ENCODE measurements at places on chromosomes 2 and 18.
A peak's percentile ranks its signal among the peaks of the same experiment; 100 is the strongest.

- DNase-seq = no peak
Observed at GRCh38 chr2:144559681-144560080, 39.8 kb upstream of the ZEB2 start.

DNA sequence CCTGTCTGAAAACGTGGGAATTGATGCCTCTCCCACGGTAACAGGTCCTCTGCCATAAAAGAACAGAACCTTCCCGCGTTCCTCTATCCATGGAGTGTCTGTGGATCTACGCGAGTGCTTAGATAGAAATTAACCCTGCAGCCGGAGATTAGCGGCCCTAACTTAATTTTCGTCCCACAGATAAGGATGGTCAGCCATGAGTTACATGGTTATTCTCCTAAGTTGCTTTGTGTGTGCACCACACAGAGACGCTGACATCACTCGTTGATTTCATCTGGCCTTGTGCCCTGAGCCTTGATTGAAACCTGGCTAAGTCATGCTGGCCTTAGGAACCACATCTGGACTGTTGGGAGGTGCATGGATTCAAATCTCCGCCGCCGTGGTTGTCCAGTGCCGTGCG, 132.1 kb downstream of the GBX2 start:
- DNase-seq = no peak

- no peak for DNase-seq
Observed at GRCh38 chr2:128640845-128641360, 322.2 kb upstream of the HS6ST1 start.

GRCh38 chr2:14494759-14495158, 137.8 kb upstream of the LRATD1 start:
- no peak for DNase-seq

DNA sequence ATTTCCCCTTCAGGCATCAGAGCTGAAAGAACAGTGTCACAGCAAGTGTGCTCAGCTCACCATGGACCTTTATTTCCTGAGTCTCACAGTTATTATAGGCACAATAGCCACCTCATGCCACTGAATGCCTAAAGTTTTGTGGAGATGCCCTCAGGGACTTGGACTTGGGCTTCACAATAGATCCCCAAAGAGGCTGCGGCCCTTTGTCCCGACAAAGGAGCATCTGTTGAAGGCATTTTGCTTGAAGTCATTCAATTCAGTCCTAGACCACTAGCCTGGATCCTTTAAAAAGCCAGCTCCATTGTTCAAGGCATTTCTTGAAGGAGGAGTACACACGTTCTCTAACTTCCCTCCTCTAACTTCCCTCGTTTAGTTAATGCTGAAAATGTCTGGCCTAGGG, 125.4 kb downstream of the DCC start:
- DNase-seq = no peak

- no peak for DNase-seq
Observed at GRCh38 chr2:79906139-79906890, 393.5 kb downstream of the CTNNA2 start.

DNA sequence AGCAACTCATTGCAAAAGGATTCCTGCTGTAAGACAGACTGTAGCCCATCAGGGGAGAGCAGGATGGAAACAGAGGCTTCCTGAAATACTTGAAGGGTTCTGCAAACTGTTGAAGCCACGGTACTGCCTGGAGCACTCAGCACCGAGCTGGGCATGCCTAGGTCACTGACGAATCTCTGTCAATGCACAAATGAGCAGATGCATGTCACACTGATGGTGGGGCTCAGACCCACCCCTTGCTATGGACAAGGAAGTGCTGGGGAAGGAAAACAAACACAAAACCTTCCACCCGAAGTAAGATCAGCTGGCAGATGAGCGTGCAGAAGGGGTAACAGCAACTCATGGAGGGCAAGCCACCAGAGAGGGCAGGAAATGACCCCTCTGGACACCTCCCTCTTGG, 136.7 kb downstream of the BCL2 start:
- no peak for DNase-seq

- no peak for DNase-seq
Observed at GRCh38 chr2:191358325-191359025, 113.3 kb downstream of the MYO1B start.

GRCh38 chr18:286515-287310, 18.9 kb upstream of the THOC1 start:
- DNase-seq = no peak

DNA sequence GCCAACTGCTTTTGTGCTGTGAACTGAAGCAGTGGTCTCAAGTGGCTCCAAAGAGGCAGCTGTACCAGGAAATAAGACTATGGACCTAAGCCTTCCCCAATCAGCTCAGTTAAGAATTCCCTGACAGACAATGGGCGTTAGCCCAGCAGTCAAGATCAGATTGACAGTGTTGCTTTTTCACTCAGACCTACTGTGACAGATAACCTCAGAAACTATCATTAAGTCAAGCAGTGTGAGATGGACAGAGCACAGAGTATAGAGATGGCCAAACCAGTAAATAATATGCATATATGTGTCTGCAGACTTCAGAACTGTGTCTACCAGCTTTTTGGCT, 215.3 kb downstream of the ZFP36L2 start:
- no peak for DNase-seq

- no peak for DNase-seq
Observed at GRCh38 chr2:17798338-17798737, 17.9 kb upstream of the MSGN1 start.

GRCh38 chr2:30272761-30273573, 41.6 kb downstream of the LBH start:
- DNase-seq = no peak

DNA sequence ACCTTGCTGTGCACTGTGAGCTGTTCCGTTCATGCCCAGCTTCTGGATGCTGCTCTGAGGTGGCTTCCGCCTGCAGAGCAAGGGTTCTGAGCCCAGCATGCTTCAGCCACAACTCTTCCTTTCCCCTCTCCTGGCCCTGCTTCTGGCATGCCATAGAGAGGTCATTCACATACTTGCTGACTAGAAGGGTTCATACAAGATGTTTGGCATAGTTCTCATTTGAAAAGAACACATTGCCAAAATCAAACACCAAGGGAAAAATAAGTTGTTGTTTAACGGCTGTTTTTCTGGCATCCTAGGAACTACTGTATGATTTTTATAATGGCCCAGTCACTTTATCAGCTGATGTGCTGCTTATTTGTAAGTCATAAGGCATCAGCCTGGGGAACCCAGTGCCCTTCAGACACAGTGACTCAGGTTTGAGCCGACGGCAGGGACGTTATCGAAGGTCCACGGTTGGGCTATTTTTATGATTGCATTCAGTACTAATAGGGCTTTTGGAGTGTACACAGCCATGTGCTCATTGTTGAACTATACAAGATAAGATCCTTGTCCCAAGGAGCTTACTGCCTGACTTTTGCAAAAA, 53.9 kb upstream of the CTAGE1 start:
- DNase-seq = no peak

- peak; percentile 75 for DNase-seq
Observed at GRCh38 chr2:9752441-9753275, 90.6 kb upstream of the TAF1B start.

- no peak for DNase-seq
Observed at GRCh38 chr2:9961013-9961412, 9.5 kb downstream of the GRHL1 start.

DNA sequence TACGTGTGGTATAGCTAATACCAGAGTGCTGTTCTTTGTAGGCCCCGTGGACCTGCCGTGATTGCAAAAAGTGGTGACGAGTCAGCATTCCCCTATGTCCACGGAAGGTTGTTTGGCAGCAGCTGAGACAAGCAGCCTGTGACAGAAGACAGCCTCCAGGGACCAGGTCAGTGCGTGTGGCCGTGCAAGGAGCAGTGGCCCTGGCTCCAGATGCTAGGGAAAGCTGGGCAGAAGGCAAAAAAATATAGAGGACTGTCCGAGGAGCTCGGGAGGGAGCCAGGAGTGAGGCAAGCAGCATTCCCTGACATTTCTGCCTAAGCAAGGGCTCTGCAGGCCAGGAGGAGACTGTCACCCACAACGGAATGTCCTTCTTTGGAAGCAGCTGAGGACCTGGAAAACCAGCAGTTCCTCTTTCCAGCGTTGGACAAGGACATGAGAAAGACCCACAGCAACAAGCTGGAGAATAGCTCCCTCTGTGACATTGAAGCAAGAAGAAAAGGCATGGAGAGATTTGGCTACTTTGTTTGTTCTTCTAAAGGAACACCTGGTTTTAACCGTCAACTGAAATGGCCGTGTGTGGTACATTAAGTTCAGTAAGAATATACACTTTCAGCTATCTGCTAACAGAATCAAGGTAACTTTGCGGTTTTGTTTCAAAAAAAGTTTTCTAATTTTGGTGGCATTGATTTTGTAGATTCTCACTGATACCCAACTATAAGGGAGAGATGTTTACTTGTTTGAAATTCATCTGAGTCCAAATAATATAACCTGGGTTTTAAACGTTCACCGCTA, 58.3 kb downstream of the NPAS2 start:
- no peak for DNase-seq

DNA sequence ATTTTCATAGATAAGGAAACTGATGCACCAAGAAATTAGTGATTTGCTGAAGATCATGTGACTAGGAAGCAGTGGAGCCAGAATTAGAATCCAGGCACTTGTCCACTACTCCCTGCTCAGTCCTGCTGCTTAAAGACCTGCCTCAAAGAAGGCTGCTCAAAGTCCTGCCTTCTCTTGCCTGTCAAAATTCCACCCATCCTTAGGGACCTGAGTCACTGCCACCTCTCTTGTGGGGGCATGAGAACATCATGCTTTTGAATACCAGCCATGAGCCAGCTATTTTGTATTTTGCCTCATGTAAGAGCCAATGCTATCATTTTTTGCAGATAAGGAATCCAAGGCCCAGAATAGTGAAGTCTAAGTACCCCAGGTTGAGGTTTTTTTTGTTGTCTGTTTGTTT, 47.1 kb downstream of the DDX1 start:
- no peak for DNase-seq

GRCh38 chr2:217527590-217528202, 475.1 kb downstream of the TNS1 start:
- no peak for DNase-seq

DNA sequence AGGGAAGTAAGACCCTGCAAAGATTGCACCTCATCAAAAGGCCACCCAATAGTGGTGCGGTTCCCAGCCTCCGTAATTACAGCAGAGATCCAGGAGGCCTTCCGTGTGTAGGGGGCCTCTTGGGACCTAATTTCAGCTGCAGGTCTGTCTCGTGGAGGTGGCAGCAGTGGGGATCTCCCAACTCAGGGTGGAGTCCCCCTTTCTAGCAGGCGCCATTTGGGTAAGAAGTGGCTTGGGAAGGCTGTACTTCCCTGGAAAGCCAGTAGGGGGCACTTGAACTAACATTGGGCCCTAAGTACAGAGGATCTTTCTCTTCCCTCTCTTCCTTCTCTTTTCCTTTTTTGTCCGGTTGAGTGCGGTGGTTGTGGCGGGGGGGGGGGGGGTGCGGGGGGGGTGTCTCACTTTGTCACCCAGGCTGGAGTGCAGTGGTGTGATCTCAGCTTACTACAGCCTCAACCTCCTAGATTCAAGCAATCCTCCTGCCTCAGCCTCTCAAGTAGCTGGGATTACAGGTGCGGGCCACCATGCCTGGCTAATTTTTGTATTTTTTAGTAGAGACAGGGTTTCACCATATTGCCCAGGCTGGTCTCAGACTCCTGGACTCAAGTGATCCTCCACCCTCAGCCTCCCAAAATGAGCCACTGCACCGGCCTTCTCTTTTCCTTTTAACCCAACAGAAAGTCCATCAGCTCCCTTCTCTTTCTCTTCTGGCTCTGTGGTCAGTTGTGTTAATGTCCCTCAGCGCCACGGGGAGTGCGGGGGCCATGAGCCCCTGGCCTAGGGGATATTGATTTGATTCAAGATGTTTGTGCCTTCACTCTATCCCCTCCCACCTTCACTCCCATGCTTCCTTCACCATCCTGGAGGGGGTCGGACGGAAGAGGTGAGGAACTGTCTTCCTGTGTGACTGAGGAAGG, 32.0 kb downstream of the CENPO start:
- no peak for DNase-seq

- DNase-seq = no peak
Observed at GRCh38 chr2:235267251-235267650, 226.6 kb upstream of the AGAP1 start.

GRCh38 chr2:164620457-164620856, 825 bp downstream of the GRB14 start:
- DNase-seq = no peak

DNA sequence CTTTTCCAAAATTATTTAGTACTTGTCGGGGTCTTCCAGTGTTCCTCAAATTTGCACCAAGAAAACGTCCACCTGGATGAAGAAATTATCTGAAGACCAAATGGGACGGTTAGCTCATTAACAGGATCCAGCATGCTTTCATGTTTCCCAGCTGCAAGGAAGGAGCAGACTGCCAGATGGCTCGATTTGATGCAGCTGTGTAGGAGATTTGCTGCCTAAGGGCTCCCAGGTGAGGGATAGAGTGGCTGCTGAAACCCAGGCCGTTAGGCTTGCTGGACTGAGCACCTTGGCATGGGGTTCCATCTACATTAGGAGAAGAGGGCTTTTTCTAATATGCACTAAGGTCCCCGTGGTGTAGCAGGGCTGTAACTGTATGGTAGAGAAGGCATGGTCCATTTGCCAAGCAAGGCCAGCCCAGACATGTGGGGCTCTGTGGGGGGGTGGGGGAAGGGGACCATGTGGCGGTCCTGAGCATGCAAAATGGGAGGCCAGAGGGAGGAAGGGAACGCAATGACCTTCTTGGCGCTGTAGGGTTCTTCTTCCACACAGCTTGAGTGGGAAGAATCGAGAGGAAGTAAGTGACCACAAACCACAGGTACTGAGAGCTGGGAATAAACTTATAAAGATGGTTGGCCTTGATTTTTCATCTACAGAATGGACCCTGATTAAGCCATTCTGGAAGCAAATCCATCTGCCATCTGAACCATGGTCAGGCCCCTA, 144.0 kb downstream of the TMEM163 start:
- no peak for DNase-seq

GRCh38 chr2:119821266-119821665, 61.5 kb downstream of the PTPN4 start:
- DNase-seq = no peak

GRCh38 chr2:217642944-217643343, 359.9 kb downstream of the TNS1 start:
- DNase-seq = no peak

GRCh38 chr2:48993576-48993975, 160.7 kb downstream of the FSHR start:
- DNase-seq = no peak

GRCh38 chr2:235091421-235091820, 139.6 kb downstream of the SH3BP4 start:
- DNase-seq = no peak

DNA sequence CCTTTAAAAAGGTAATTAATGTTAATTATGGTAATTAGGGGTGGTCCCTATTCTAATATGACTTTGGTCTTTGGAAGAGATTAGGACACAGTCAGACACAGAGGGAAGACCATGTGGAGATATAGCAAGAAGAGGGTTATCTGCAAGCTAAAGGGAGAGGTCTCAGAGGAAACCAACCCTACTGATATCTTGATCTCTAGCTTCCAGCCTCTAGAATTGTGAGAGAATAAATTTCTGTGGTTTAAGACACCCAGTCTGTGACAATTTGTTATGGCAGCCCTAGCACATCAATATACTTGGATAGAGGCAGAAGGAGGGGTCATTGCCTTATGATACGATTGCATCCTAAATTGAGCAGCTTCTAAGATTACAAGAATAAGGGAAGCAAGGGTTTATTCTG, 21.3 kb upstream of the NT5C1B start:
- DNase-seq = no peak

All from T-helper 9 cell (primary cell).